ENCODE measurements at places on chromosomes 7 and 10.

GRCh38 chr7:1040790-1041189 lies 3.6 kb upstream of the GPR146 start:
- DNase-seq: peak; percentile 46

DNA sequence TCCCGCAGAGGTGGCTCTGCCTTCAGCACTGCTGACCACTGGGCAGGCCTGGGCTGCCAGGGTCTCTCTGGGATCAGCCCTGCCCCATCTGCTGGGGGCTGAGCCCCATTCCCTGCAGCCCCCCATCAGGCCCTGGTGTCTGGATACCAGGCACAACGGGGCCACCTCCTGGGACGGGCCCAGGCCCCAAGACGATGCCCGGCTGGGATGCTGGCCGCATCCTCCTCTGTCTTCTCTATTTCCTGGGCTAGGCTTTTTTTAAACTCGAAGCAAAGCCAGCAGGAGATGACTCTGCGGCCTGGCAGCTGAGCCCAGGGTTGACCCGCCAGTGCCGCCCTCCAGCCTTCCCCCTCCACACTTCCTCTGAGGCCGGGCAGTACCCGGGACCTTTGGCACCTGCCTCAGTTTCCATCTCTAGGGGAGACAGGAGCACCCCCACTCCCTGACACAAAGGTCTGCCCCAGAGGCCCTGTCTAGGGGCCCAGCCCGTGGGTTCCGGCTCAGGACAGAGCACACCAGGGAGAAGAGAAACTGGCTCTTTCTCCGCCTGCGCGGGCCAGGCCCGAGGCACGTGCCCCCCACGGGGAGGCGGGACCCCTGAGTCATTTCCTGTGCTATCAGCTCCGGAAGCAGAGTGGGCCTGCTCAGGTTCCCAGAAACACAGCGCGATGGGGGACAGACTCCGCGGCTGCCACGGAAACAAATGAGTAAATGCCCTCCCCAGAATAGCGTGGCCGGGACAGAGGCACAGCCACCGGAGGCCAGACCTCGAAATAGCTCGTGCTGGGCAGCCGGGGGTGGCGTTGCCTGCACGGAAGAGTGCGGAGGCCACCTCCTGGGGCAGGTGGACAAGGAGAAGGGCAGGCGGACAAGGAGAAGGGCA lies 84.6 kb upstream of the PDGFA start:
- no peak for DNase-seq

GRCh38 chr10:62037166-62037831 lies 135.8 kb downstream of the ARID5B start:
- no peak for DNase-seq

GRCh38 chr7:151122276-151122675 lies 36.0 kb downstream of the AGAP3 start:
- DNase-seq: no peak

GRCh38 chr10:121511460-121511859 lies 86.8 kb downstream of the FGFR2 start:
- DNase-seq: no peak

DNA sequence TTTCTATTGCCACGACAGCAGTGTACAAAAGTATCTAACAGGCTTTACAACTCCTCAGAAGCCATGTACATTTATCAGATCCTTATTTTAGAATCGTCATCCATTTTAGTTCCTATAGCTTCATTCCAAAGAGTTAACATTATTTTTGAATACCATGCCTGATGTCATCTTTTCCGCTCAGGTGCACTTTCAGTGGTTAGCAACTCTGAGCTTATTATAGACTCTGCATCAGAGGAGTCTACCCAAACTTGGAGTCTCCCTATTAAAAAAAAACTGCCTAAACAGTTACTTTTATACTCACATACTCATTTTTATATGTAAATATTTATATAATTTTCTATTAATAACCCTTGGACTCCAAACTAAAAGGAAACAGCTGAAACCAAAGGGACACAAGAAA lies 31.6 kb upstream of the PRSS37 start:
- DNase-seq: no peak

DNA sequence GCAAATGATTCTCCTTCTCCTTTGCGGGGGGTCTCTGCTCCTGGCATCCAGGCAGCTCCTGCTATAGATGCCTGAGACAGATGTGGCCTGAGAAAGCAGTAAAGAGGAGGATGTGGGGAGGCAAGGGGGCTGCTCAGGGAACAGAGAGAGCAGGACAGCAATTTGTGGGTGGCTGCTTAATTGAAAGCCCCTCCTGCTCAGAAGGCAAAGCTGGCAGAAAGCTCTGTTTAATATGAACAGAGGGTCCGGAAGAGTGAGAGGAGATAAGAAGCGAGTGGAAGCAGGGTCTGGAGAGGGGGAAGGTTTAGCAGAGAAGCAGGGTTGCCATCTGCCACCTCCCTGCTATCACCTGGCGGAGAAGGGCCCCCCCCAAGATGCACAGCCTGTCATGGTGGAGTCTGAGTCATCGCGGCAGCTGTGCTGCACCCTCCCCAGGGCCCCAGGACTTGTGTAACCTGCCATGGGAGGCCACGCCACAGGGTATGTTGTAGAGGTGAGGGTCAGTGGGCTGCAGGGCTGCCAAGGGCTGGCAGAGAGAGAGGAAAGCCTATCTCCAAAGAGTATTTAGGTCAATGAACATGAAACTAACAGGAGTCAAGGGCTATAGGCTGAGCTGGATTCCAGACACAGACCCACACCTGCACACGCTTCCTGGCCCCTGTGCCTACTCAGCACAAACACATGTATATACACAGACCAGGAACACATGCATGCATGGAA lies 1109.8 kb upstream of the AUTS2 start:
- DNase-seq: no peak

- DNase-seq: no peak
Measured at GRCh38 chr10:78448994-78449418, 415.3 kb downstream of the RPS24 start.

DNA sequence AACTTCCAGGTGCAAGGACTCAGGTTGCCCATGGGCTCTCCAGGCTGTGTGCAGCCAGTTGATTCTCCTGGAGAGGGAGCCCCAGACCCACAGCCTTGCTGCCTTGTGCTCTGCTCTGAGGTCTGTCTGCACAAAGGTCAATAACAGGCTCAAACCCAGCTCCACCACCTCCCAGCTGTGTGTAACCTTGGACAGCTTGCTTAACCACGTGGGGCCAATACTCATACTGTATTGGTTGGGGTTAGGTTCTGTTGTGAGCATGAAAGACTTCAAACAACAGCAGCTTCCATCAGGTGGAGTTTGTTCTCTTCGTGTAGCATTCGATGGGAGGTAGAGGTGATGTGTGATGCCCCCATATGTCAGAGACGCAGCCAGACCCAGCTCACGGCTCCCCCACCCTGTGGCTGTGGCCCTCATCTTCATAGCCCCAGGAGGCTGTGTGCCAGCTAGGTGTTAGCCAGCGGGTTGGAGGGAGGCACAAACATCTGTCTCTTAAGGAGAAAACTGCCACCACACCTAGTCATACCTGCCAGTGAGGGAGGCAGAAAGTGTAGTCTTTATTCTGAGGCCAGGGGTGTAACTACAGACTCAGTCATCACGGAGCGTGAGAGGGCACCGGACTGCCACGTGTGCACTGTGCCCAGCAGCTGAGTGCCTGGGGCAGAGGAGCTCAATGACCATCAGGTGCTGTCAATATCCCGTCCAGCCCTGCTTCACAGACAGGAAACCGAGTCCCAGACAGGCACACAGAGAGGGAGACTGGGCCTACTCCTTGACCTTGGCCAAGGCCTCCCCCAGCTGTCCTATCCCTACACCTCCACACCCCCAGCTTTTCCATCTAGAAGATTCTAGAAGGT lies 8.1 kb upstream of the POLD2 start:
- DNase-seq: no peak

GRCh38 chr7:112877691-112878460 lies 87.7 kb upstream of the TMEM168 start:
- DNase-seq: no peak

- no peak for DNase-seq
Measured at GRCh38 chr7:116089293-116089692, 58.7 kb upstream of the TFEC start.

GRCh38 chr10:1531883-1532597 lies 205.3 kb downstream of the ADARB2 start:
- DNase-seq: no peak

- DNase-seq: no peak
Measured at GRCh38 chr7:38709123-38709522, 78.0 kb upstream of the AMPH start.

GRCh38 chr10:21048068-21048467 lies 151.0 kb upstream of the NEBL start:
- no peak for DNase-seq

DNA sequence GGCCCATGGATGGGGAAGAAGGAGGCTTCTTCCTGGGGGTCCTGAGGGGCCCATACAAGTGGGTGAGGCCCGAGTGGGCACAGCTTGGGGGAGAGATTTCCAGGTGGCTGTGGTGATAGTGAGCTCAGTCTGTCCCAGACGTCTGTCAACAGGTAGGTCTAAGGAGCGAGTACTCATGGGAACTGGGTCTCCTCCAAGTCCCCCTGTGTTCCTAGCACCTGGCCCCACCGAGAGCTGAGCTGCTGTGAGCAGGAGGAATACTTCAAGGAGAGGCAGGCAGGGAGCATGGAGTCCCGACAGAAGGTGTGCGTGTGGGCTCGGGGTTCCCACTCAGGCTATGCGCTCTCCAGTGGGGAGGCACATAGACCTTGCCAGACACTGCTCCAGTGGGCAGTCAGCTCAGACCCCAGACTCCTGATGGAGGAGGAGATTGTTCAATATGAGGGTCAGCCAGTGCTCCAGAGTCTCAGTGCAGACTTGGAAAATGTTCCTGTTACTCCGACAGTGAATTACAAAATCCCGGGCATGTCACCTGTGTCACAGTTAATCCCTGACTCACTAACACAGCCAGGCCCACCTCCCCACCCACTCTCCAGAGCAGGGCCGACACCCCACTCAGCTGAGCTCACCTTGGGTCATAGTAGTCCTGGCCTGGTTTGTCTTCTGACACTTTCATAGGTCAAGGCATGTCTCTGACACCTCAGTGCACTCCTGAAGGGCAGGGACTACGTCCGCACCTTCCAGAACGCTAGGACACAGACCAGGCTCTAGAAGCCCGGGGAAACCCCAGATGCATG lies 28.2 kb upstream of the C10orf53 start:
- DNase-seq: no peak

GRCh38 chr10:100872034-100872791 lies 40.5 kb upstream of the SLF2 start:
- DNase-seq: no peak

DNA sequence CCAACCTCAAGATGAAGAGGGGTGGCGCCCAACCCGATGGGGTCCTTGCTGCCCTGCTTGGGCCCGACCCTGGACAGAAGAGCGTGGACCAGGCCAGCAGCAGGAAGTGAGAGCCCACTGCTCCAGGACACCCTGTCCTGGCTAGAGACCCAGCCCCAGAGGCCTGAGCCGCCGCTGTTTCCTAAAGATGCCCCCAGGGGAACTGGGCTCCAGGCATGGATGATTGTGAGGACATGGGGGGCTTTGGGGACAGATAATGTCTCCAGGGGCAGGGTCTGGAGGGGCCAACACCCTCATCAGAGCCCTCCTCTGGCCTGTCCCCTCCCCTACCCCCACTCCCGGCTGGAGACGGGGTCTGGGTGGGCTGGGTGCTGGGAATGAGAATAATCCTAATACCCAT lies 71.7 kb downstream of the MYL10 start:
- DNase-seq: no peak

DNA sequence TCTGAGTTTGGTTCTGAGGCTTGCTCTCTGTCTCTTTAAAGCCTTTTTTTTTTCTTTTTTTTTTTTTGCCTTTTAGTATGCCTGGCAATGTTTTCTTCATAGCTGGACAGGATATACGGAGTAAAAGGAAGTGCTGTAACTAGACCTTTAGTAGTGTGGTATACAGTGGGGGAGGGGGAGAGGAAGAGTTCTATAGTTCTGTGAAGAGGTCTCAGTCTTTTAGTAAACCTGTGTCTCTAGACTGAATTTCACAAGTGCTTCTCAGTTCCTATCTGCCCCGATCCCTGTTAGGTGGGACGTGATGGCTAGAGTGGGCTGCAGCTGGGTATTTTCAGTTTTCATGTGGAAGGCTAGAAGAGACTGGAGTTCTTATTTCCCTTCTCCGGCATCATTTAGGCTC lies 3.1 kb upstream of the ABCC2 start:
- no peak for DNase-seq

DNA sequence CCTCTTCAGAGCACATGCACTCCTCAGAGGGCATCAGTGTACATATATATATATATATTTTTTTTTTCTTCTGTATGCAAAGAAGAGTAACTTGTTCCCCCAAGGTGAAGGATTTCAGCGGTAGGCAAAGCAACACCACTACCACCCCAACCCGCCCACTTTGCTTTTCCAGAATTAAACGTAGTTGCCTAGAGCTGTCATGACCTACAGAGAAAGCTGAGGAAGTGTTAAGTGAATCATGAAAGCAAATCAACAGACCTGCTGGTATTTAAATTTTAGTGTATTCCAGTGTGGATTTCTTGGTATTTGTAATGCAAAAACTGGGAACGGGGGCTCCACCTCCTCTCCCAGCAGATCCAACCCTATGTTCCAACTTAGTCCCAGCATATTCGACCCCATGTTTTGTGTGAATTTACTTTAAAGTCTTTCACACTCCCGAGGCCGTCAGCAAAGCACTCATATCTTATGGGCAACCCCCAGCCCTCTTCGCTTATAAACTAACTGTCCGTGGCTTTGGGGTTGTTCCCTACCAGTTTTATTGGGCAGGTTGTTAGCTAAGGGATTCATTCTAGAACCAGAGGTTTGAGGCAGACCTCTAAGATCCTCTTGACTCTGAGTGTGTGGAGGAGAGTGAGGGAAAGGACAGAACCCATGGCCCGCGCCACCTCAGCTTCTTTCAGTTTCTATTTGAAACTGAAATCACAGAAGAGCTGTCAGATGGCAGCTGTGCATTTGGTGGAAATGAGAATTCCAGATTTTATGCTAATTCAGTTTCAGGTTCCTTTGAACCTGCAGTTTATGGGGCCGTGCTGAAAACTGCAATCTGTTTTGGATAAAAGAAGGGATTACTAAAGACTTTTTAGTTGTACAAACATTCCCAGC lies 450.2 kb upstream of the GALNT17 start:
- DNase-seq: no peak

GRCh38 chr7:36473454-36474282 lies 84.0 kb downstream of the ANLN start:
- DNase-seq: no peak

DNA sequence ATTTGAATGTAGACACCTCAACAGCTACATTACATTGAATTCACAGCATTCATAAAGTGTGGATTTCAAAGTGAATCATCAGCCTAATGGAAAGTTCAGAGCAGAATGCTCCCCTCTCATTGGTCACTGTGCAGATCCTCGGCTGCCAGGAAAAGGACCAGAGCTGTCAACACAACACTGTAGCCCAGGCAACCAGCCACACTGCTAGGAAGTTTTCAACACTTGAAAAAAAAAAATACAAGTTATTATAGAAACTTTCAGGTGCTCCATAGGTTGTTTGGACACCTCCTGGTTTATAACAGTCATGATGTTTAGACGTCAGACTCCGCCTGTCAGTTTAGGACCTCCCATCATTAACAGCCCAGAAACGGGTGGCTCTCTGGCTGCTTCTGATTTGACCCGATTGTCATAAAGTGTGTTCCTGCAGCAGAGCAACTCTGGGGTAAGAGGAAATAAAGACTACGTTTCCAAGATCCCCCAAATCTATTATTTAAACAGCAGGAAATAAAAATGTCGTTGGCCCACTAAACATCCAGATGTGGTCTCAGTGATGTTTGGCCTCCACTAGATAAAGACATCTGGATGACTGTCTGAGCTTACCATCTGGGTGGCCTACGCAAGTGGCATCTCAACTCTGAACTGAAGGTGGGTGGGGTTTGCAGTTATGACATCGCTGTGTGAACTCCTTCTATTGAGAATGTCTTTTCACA lies 117.4 kb downstream of the CABCOCO1 start:
- DNase-seq: peak; percentile 85
